Mononuclear cell (primary cell): ENCODE measurements at places on chromosomes 6 and 20. TPM values are rescaled to one million over a fixed set of nuclear protein-coding genes. Genes with fewer than 3 reads are reported as not detected.

The CST5 gene
- not detected for total RNA-seq

The EYS gene
- total RNA-seq = under 0.01 TPM

The FHL5 gene
- not detected for total RNA-seq

The TP53TG5 gene
- under 0.01 TPM for total RNA-seq

The NHSL1 gene
- total RNA-seq = 0.63 TPM

The PLA2G7 gene
- 5.1 TPM for total RNA-seq

The HDGFL1 gene
- not detected for total RNA-seq

The BTN1A1 gene
- total RNA-seq = not detected

The APMAP gene
- 34.2 TPM for total RNA-seq

The KHDC1L gene
- total RNA-seq = not detected

The VSX1 gene
- not detected for total RNA-seq

The ULBP3 gene
- 0.84 TPM for total RNA-seq

The RIPPLY2 gene
- under 0.01 TPM for total RNA-seq

The PSORS1C1 gene
- total RNA-seq = not detected

The THEMIS gene
- 25.0 TPM for total RNA-seq

The CCND3 gene
- total RNA-seq = 219 TPM

The SERPINB1 gene
- 127 TPM for total RNA-seq

The RNF8 gene
- total RNA-seq = 8.8 TPM

The SNX9 gene
- 42.3 TPM for total RNA-seq

The SLC16A10 gene
- total RNA-seq = 11.2 TPM

The MYLK2 gene
- total RNA-seq = not detected

The PLCB1 gene
- total RNA-seq = 14.6 TPM

The LST1 gene
- total RNA-seq = 200 TPM

The SEMG1 gene
- not detected for total RNA-seq

The RANBP9 gene
- 61.4 TPM for total RNA-seq

The VAPB gene
- 10.5 TPM for total RNA-seq

The ULBP2 gene
- total RNA-seq = 0.94 TPM

The C20orf141 gene
- not detected for total RNA-seq

The BMP6 gene
- total RNA-seq = 7.7 TPM

The BIRC7 gene
- 0.21 TPM for total RNA-seq

The GSTA3 gene
- total RNA-seq = not detected

The BTN3A1 gene
- 51.2 TPM for total RNA-seq

The CST1 gene
- not detected for total RNA-seq

The HSPA12B gene
- not detected for total RNA-seq

The LTB gene
- 191 TPM for total RNA-seq

The CALHM4 gene
- 0.21 TPM for total RNA-seq

The NOX3 gene
- total RNA-seq = not detected

The SIM1 gene
- not detected for total RNA-seq

The ACTL10 gene
- 0.42 TPM for total RNA-seq

The SAMD10 gene
- total RNA-seq = 2.3 TPM

The PDE7B gene
- total RNA-seq = 0.42 TPM

The R3HDML gene
- total RNA-seq = not detected

The RSPH4A gene
- 1.3 TPM for total RNA-seq
